IMR-90 (cell line): ENCODE measurements at places on chromosomes 1 and 21.

GRCh38 chr1:89364954-89365550 lies 1.2 kb downstream of the GBP6 start:
- DNase-seq = no peak

DNA sequence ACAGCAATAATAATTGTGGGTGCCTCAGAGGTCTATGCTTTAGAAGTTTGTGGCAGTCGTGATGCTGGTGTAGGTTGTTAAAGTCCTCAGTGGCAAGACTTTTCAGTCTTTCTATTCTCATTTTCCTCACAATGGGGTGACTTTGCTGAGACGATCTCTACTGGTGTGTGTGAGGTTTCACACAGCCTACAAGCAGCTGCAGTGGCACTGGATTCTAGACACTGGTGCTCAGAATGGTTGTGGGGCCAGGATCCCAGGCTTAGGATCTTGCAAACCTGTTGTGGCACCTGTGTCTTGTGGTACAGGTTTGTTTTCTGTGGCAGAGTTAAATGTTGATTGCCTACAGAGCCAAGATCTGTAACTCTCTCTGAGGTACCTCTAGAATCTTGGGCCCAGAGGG lies 581.2 kb downstream of the PTPRC start:
- DNase-seq = no peak

- DNase-seq = no peak
Observed at GRCh38 chr1:20476265-20477038, 9.6 kb downstream of the CAMK2N1 start.

DNA sequence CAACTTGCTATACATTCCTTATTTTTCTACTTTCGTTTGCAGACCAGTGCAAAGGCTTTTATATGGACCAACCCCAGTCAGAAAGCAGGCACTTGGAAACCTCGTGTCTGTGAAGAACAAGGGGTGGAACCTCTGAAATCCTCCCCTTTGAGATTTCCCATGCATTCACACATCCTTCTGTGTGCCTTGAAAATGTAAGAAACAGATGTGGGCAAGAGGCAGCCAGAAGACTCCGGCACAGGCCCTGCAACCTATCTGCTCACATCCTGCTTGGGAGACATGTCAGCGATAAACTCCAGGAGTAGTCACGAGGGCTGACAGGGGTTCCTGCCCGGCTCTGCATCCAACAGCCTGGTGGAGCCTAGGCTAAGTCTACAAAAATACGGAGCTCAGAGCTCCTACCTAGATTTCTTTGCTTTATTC lies 42.5 kb downstream of the ETS2 start:
- no peak for DNase-seq

DNA sequence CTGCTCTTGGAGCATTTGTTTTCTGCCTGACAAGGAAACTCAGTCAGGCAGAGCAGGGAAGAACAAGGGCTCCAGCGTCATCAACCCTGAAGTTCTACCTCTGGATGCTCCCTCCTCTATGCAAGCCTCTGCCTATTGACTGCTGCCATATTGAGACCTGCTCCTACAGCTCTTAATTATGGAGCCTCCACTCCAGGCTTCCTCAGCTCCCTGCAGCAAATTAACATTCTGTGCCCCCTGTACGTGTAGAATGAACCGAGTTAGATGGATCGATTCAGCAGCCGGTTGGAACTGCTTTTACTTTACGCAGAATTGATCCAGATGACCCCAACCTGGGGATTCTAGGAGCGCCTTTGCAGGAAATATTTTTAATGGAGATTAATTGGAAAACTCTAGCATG lies 68.7 kb downstream of the KIRREL1 start:
- DNase-seq = no peak

- DNase-seq = no peak
Observed at GRCh38 chr1:46001081-46001785, 131.2 kb downstream of the PIK3R3 start.

GRCh38 chr1:181112071-181112929 lies 23.8 kb downstream of the IER5 start:
- peak; percentile 100 for DNase-seq

GRCh38 chr21:41931041-41931451 lies 22.8 kb downstream of the C2CD2 start:
- no peak for DNase-seq

DNA sequence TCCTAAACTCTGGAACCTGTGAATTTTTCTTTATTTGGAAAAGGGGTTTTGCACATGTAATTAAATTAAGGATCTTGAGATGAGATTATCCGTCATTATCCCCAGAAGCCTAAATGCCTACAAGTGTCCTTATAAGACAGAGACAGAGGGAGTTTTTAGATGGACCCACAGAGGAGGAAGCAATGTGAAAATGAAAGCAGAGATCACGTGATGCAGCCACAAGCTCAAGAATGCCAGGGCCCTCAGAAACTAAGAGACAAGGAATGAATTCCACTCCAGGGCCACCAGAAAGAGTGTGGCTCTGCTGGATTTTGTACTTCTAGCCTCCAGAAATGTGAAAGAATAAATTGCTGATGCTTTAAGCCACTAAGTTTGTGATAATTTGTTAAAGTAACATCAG lies 183.6 kb upstream of the UBE2U start:
- DNase-seq = peak; percentile 69

DNA sequence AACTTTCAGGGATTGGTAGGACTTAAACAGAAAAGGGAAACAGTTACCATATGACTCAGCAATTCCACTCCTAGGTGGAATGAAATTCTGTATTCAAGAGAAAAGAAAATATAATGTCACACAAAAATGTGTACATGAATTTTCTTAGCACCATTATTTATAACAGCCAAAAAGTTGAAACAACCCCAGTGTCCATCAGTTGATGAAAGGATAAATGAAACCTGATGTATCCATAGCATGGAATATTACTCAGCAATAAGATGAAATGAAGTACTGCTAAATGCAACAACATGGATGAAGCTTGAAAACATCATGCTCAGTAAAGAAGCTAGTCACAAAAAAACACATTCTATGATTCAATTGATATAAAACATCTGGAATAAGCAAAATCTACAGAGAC lies 15.5 kb downstream of the EEIG2 start:
- DNase-seq = peak; percentile 10

GRCh38 chr1:23357138-23357908 lies 12.3 kb downstream of the ZNF436 start:
- DNase-seq = no peak

GRCh38 chr1:199945591-199945990 lies 81.9 kb upstream of the NR5A2 start:
- no peak for DNase-seq

DNA sequence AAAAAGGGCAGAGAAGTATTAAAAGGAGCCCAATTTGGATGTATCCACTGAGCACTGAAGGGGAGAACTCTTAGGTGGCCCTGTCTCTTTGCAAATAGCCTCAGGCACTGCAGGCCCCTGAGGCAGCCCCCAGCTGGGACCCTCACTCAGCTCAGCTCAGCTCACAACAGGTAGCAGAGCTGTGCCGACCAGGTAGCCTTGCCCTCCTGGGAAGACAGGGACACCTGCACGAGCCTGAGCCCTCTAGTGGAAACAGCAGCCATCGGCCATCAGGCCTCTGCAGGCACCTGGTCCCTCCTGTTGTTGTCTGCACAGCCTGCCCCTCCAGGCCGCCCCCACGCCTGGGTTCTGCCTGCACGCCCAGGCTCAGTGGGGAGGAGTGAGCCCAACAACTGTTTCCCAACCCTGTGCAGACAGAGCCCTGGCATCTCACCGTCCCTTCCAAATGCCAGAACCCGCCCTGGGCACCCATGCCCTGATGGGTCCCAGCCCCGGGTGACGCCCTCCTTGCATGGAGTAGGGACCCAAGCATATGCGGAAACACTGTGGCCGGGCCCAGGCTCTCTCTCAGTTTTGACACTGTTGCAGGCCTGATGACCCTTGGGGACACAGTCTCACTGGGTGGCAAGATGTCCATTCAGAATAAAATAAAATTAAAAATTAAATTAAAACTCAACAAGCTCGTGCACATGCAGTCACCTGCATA lies 60.0 kb upstream of the AJAP1 start:
- DNase-seq = no peak

DNA sequence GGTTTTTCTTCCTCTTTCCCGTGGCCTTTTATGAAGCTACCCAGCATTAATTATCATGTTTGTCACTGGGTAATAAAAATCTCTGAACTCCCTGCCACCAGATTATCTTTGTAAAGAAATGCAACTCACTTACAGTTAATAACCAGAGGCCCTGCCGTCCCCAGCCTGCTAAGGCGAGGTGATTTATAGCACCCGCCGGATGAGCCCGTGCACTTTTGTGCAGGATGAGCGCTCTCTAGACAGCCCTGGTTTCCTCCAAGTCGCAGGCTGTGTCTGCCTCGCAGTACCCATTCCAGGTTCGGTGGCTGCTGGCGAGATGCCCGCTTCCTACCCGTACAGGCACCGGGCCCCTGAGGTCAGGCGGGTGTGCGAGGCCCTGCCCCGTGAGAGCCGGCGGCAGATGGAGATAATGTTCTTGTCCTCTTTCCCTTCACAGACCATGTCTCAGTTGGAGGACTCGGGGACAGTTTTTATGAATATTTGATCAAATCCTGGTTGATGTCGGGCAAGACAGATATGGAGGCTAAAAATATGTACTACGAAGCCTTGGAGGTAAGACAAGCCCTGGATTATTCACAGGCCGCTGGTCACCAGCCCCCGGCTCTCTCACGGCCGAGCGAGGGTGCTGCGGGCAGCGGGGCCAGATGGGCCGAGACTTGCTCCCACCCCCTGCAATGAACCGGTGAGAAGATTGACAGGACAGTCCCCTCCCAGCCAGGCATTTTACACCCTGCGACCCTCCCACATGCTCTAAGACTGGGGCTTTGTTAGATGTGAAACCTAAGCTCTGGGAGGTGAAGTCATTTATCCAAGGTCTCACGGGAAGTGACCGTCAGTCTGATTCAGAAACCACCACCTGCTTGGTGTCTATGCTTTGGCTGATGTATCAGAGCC lies 28.5 kb upstream of the SELENON start:
- DNase-seq = peak; percentile 5

DNA sequence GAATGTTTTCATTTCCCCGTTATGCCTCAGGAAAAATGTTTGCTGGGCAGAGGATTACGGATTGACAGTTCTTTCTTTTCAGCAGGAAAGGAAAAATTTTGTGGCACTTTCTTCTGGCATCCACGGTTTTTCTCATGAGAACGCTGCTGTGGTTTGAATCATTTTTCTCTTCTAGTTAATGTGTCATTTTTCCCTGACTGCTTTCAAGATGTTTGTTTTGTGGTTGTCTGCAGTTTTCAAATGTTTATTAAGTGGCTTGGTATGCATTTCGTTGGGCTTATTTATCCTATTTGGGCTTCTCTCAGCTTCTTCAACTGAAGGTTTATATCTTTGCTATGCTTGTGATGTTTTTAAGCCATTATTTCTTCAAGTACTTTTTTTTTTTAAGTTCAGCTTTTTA lies 359.0 kb downstream of the RGS7 start:
- no peak for DNase-seq

GRCh38 chr1:220595179-220595578 lies 67.2 kb downstream of the MARK1 start:
- DNase-seq = no peak

- no peak for DNase-seq
Observed at GRCh38 chr1:234871039-234871709, 257.5 kb downstream of the TOMM20 start.

GRCh38 chr1:68815632-68816031 lies 318.8 kb upstream of the DEPDC1 start:
- no peak for DNase-seq

GRCh38 chr1:214718724-214719123 lies 115.7 kb downstream of the CENPF start:
- peak; percentile 87 for DNase-seq

DNA sequence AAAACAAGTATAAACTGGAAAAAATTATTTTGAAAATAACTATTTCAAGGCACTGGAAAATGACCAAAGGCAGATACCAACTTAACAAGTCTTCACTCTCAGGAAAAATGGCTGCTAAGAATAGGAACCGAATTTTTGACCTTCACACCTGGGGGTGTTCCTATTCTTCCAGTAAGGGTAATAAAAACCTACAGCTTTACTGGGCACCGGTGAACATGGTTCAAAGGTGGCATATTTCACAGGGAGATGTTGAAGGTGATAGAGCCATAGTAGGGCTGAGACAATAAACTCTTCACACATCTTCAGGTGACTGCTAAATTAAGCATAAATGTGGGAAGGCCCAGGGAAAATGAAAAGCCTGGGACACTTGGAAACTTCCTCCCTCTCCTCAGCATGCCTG lies 65.4 kb upstream of the IFFO2 start:
- DNase-seq = no peak

DNA sequence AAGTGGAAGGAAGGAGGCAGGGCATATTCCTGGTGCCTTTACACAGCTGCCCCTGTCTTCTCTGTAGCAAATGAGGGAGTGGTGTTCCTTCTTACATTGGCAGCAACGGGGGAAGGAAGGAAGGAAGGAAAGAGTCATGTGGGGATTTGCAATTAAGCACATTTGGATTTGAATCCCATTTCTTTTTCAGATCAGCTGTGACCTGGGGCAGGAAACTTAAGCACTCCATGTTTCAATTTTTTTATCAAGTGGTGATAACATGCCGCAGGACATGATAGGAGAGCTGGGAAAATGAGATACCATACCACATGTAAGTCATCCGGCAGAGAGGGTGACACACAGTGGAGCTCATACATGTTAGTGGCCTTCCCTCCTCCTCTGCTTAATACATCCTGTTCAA lies 186.8 kb downstream of the APP start:
- DNase-seq = no peak

DNA sequence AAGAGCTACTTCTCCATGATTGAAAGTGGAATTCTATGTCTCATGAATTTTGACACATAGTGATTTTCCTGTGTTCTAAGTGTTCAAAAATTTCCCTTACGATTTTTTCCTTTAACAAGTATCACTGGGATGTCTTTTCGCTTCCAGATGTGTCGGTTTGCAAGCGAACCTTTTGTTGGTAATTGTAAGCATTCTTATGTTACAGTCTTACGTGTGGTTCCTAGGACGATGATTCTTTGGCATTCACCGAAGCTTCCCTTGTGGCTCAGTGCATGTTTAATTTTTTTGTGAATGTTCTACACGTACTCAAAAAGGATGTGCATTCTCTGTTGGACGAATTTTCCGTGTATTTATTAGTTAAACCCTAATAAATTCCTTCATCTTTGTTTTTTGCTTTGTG lies 211.6 kb downstream of the CAMTA1 start:
- DNase-seq = no peak

DNA sequence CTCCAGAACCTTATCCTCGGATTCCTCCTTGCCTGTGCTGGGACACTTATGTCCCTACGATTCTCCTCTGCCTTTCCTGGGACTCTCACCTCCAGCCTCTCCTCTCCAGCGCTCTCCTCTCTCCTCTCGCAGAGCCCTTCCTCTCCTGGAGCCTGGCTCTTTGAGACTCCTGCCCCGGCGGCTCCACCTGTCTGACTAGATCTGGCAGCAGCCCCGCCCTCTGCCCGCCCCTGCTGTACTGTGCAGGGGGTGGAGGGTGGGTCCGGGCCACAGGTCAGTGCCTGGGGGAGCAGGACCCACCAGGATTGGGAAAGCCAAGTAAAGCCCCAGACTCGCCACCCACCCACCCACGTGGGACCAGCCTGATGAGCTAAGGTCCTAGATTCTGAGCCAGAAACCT lies 1.6 kb downstream of the ELOVL1 start:
- DNase-seq = no peak

- no peak for DNase-seq
Observed at GRCh38 chr1:98398649-98399048, 262.9 kb upstream of the SNX7 start.
